EH (cell line): ENCODE measurements at places on chromosomes 7 and 10.

GRCh38 chr7:36205803-36206202 lies 52.7 kb downstream of the EEPD1 start:
- no peak for DNase-seq

GRCh38 chr7:2802504-2803341 lies 41.4 kb downstream of the GNA12 start:
- DNase-seq = peak; percentile 71

DNA sequence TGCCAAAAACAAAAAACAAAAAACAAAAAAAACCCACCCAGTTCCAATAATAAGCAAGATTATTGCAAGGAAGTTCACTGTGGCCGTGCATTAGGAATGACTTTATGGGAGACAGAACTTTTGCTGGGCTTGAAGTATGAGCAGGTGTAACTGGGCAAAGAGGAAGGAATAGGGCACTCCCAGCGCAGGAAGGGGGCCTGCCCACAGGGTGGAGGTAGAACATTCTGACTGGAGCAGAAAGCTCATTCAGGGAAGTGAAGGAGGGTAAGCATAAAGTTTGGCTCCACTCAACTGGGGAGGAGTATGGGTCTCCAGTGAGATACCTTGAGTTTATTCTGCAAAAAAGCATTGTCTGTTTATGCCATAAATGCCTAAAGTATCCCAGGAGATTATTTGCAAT lies 42.1 kb upstream of the WIPF3 start:
- no peak for DNase-seq

DNA sequence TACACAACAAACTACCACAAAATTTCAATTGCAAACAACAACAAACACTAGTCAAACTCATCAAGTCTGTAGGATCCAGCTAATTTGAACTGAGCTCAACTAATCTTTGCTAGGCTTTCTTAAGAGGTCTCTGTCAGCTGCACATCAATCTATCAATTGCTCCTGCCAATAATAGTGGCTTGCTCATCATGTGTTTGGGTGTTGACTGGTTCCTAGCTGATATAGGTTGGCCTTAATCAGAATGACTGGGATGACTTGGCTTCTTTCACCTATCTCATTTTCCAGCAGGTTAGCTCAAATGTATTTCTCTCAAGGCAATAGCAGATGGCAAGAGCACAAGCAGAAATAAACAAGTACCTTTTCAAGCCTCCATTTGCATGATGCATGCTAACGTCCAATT lies 370.3 kb upstream of the NFE2L3 start:
- DNase-seq = no peak
